ENCODE measurements at places on chromosomes 6 and 20. TPM values are rescaled to one million over a fixed set of nuclear protein-coding genes. Genes with fewer than 3 reads are reported as not detected.

C6orf15 gene
- not detected for total RNA-seq

FAM50B gene
- total RNA-seq, result 12.5 TPM

PAX1 gene
- total RNA-seq, result not detected

SUN5 gene
- not detected for total RNA-seq

COL11A2 gene
- total RNA-seq, result not detected

ACTL10 gene
- 2.5 TPM for total RNA-seq

DNA sequence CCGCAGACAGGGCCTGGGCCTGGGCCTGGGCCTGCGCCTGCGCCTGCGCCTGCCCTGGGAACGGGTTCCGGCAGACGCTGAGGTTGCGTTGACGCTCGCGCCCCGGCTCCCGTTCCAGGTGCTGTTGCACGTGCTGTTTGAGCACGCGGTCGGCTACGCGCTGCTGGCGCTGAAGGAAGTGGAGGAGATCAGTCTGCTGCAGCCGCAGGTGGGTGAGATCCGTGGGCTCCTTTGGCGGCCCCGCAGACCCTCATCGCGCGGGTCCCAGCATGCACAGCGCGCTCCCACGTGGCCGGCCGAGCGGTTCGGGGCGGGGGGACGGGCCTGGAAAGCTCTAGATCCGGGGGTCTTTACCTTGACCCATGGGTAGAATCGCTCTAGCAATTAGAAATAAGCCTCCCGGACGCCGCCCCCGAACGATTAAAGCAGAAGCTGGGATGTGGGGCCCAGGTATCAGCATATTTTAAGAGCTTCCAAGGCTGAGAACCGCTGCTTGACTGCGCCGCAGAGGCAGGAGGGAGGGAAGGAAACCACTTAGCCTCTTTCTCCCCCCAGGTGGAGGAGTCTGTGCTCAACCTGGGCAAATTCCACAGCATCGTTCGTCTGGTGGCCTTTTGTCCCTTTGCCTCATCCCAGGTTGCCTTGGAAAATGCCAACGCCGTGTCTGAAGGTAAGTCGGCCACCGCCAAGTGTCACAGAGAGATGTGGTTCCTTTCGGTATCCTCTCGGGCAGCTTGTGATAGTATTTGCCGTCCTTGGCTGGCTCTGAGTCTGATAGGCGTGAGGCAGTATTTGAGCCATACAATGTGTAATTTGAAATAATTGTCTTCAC is 508 bp downstream of the NOP56 start:
- DNase-seq, result no peak

GRCh38 chr6:33029328-33030184 is 20.2 kb upstream of the HLA-DOA start:
- DNase-seq, result no peak

DNA sequence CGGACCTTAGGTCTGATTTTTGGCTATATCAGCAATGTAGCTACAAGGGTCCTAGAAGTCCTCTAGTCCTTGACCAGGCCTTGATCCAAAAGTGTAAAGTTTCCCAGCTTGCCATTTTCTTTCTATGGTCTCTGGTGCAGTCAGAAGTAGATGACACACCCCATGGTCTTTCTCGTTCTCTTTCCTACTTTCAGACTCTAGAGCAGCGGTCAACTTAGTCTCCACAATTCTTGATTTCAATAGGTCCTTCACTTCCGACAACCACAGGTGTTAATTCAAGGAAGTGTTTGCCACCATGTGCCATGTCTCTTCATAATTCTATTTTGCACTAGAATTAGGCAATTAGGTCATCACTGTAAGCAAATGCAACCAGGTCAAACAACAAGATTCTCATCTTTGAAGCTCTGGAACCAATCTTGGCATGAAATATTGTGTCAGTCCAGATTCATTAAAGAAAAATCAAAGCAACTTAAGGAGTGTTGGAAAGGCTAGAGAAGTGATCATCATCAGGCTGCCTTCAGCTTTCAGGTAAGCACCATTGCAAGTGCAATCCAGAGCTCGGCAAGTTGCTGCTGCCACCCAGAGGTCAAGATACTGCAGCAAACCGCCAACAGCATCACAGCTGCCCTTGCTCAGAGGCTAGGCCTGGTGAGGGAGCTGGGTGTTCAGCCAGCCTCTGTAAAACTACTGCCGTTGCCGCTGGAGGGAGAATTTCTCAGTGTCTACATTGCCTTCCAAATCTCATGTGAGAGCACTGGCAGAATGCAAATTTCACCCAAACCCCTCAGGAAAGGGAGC is 5.6 kb upstream of the SYNE1 start:
- no peak for DNase-seq

GRCh38 chr6:133223452-133224029 is 17.6 kb upstream of the EYA4 start:
- DNase-seq, result no peak

GRCh38 chr6:109892451-109893435 is 85.4 kb upstream of the GPR6 start:
- DNase-seq, result no peak

DNA sequence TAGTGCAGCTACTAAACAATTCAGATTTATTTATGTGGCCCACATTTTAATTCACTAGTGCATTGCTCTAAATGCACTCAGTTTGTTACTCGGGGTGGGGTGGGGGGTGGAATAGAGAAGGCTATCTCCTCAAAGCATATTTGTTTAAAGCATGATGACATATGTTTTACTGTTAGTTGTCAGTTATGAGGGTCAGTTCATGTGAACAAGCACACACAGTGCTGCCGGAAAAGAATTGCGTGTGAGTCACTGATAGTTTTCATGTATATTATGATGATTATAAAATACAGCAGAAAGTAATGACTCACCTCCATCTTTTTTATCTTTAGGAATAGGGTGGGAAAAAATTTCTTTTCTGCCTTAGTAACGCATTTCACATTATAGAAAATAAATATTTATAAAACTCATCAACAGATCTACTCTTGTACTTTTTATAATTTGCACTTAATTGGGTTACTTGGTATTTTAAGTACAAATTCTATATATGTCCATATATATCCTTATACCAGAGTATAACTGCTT is 42.2 kb upstream of the STXBP5 start:
- DNase-seq, result no peak

DNA sequence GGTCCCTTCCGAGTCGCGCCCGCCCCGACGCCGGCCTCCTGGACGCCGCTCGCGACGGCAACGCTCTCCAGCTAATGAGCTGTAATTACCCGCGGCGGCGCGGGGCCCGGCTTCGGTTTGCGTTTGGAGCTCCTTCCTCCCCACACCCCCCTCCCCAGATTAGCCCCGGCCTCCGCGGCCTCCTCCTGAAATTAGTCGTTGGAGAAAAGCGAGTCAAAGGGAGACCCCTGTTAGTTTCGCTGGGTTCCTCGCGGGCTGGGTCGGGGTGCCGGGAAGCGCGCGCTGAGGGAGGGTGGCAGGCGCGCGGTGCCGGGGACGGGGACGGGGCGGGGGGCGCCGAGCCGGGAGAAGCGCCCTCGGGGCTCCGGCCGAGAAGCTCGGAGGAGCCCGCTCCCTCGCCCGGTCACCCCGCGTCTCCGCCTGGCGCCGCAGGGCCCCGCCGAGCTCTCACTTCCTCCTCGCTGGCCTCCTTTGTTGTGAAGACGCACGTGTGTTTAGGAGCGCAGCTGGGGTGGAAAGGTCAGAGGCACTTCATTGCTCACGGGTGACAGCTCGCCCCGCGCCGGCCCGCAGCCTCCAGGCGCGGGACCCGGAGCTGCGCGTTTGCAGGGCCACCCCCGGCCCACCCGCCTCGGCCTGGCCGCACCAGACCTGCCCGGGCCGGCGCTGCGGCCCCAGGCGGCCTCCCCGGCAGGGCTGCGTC is 4.9 kb downstream of the FOXC1 start:
- no peak for DNase-seq

- DNase-seq, result no peak
Measured at GRCh38 chr6:26022132-26022472, 59.5 kb downstream of the TRIM38 start.

- no peak for DNase-seq
Measured at GRCh38 chr6:164208371-164208770, 793.9 kb downstream of the QKI start.

DNA sequence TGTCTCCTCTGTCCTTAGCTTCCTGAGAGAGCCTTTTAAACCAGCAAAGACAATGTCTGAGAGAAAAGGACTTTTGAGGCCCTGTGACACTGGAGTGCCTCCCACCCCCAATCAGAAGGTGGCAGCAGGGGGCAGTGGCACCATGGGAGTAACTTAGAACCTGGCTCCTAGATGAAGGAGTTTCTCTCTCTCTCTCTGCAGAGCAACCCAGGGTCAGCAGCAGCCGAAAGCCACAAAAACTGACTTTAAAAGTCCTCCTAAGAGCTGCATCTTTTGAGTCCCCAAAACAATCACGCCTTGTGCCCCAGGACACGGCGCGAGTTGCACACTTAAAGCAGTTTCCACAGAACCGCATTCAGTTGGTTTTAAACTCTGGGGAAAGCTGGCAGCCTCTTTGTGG is 5.3 kb upstream of the TCP11 start:
- DNase-seq, result no peak

DNA sequence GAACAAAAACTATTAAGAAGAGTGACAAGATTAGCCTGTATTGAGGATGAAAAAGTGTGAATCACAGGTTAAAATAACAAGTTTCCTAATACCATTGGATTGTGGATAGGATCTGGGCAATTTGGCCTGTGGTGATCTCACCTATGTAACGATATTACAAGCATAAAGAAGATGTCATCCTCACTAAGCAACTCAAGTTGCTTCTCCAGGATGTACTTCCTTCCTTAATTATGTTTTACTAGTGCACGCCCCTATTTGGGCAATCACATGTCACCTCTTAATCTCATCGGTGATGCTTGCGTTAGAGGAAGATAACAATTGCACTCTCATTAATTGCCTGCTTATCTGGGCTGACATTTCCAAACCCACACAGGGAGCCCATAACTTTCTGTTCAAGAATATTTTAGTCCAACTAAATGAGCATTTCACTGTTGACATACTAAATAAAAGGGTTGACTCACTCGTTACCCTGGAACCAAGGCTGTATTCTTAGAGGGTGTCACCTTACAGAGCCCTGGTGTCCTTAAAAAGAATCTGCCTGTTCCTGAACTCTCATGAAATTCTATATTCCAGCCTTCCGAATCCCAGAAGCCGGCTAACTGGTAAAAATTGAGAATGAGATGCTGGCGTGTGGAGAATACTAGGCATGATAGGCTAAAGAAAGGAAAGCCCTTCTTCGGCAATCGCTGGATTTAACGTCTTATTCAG is 88.2 kb upstream of the ATXN1 start:
- no peak for DNase-seq

- no peak for DNase-seq
Measured at GRCh38 chr6:11093376-11093625, 333 bp upstream of the SMIM13 start.

DNA sequence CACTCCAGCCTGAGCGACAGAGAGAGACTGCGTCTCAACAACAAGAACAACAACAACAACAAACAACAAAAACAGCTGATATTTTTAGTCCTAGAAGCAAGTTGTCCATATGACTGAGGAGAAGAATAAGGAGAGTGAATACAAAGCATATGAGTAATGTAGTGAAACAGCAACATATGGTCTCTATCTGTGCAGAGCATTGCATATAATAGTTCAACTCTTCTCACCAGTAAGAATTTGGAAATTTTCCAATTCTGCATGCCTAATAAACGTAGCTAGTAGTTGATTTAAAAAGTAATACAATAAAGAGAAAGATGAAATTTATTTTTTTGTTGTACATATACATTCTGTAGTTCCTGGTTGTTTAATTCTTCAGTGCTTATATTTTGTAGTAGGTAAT is 129.7 kb upstream of the FAM83B start:
- DNase-seq, result no peak

DNA sequence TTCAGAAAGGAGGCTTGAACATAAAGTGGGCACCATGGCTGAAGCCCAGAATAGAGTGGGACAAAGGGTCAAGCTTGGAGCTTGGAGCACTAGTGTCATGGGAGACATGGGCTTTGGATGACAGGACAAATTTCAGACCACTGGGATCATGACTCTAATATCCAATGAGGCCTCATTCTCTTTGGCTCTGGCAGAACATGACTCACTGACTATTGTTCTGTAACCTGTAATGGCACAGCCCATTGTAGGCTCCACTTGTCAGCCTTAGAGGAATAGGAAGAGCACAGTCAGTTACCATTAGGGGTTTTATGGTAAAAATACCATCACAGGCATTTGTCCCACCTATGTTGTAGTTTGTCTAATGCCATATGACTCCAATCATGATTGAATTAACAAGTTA is 34.0 kb upstream of the MMS22L start:
- no peak for DNase-seq

- no peak for DNase-seq
Measured at GRCh38 chr6:134195164-134195906, 122.6 kb downstream of the SGK1 start.

- DNase-seq, result no peak
Measured at GRCh38 chr6:158487495-158487894, 72.4 kb upstream of the TMEM181 start.

DNA sequence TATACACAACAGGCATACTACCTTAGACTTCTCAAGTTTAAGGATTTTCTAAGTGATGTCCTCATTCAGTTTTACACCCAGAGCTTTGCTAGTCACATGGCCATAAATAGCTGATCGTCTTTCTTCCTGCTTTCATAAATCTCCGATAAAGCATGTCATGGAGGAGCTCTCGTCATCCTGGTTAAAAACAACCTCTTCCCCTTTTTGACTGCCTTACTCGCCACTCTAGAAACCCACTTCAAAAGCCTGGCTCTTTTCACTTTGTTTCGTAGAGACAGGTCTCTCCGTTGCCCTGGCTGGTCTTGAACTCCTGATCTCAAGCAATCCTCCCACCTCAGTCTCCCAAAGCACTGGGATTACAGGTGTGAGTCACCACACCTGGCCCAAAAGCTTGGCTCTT is 67.0 kb upstream of the SMIM29 start:
- DNase-seq, result no peak

GRCh38 chr6:109372130-109372529 is 10.1 kb downstream of the CD164 start:
- no peak for DNase-seq

GRCh38 chr6:147022041-147022440 is 182.2 kb upstream of the STXBP5 start:
- DNase-seq, result no peak

DNA sequence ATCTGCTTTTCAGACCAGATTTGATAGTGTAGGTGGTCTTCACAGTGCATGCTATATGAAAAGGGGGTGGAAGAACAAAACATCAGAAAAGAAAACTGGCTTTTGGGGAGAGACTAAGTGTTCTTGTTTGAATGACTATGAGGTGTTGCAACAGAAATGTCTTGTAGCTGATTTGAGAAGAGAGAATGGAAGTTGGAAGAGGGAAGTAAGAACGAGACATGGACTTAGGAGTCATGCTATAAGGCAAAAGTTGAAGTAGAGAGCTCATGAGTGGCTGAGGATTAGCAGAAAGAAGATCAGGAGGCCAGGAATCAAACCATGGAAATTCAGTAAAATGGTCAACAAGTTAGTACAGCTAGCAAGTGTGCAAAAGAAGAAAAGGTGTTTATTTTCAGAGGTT is 32.1 kb downstream of the FNDC1 start:
- no peak for DNase-seq

GRCh38 chr6:1834207-1834606 is 224.5 kb downstream of the FOXC1 start:
- DNase-seq, result no peak

GRCh38 chr6:14422917-14423316 is 305.3 kb downstream of the CD83 start:
- no peak for DNase-seq

All from esophagus muscularis mucosa (tissue), 4 donors.